NCI-H1436 (cell line): ENCODE measurements at places on chromosomes 16 and 17.

- no peak for DNase-seq
These were observed 25.4 kb upstream of the RPTOR start for GRCh38 chr17:80519091-80519781.

GRCh38 chr16:50266337-50267091 lies at the start of gene ADCY7:
ADCY7 (plus strand) TSS chr16:50266551; CDS start chr16:50288180, 21,629 bp downstream.
- DNase-seq = no peak

DNA sequence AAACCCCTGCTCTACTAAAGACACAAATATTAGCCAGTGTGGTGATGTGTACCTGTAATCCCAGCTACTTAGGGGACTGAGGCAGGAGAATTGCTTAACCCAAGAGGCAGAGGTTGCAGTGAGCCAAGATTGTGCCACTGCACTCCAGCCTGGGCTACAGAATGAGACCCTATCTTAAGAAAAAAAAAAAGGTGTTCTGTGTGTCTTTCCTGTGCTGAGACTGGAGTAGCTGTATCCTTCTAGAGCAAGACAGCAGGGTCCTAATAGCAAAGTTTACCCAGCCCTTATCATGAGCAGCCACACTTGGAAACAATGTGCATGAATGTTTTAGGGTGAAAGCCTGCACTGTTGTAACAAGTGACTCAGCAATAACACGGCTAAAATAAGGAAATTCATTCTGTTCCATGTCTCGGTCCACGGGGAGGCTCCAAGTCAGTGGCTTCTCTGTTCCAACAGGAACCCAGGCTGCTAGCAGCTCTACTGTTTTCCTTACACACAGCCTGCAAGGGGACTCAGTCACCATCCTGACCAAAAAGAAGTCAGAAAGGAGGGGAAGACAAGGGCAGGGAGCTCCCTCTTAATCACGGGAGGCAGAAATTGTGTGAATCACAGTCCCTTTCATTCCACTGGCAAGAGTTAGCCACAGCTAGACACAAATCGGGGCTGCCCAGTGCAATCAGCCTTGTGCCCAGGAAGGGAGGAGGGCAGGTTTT lies 7.1 kb upstream of the SLC5A11 start:
- DNase-seq = no peak

GRCh38 chr16:86181526-86181925 lies 282.6 kb downstream of the IRF8 start:
- no peak for DNase-seq

GRCh38 chr16:89972244-89973234 lies 24.0 kb downstream of the DEF8 start:
- DNase-seq = peak; percentile 89

- no peak for DNase-seq
These were observed 174.5 kb downstream of the PARN start for GRCh38 chr16:14455573-14455972.

GRCh38 chr16:76856112-76856511 lies 334.9 kb upstream of the MON1B start:
- no peak for DNase-seq

- DNase-seq = peak; percentile 51
These were observed 24.0 kb upstream of the VPS4A start for GRCh38 chr16:69286941-69287713.
